ENCODE measurements at places on chromosomes 12 and 14. TPM values are rescaled to one million over a fixed set of nuclear protein-coding genes. Genes with fewer than 3 reads are reported as not detected.

DNA sequence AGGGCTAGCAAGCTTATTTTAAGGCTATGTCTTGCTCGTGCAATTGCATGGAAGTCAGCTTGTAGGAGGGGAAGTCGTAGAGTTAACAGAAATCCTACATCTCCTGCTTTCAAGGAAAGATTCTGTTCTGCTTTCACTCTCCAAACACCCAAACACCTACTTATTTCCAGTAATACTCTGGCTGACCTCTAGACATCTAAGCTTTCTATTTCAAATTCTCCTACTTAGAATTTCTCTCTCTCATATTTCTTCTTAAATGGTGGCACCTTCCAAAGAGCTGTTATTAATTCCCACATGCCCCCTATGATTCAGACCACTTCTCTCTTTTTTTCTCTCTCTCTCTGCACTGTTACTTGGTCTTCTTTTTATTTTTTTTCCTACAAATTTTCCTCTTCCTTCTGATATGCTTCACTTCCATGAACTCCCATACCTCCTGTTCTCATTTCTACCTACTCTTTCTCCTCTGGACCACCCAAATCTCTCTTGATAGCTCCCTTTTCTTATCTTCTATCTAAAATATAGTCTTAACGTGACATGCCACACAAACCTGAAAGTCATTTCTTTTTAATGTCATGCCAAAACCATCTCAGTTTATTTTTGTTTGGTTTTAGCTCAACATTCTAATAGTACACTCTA is 90.8 kb downstream of the RPS6KA5 start:
- DNase-seq = no peak

GLIPR1L1 gene
- total RNA-seq = not detected

DNA sequence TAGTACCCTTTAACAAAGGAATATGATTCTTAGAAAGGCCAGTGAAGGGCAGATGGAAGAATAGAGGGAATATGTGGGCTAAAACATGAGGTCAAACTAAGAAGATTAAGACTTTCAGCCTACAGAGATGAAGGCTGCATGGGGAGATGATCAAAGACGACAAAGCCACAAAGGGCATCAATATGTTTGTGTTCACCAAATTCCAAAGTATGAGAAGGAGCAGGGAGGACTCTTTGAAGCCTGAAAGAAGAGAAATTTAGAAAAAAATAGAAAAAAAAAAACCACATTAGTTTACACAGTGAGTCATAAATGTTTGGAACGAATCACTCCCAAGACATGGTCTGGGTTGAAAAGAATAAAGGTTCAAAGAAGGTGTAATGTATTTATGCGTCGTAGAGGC is 131.8 kb downstream of the NEDD1 start:
- DNase-seq = no peak

DNA sequence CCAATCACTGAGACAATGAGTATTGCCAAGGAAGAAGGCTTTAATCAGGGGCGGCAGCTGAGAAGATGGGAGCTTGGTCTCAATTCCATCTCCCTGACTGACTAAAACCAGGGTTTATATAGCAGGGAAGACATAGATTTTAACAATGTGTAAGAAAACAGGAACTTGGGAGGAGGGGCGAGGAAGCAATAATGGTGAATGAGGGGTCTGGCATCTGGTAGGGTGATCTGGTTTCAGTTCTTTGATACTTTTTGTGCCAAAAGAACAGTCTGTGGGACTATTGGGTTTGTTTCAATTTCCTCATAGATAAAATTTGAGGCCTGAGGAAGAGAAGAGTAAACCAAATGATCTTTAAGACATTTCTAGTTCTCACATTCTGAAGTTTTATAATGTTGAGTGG is 49.2 kb downstream of the FUT8 start:
- no peak for DNase-seq

DNA sequence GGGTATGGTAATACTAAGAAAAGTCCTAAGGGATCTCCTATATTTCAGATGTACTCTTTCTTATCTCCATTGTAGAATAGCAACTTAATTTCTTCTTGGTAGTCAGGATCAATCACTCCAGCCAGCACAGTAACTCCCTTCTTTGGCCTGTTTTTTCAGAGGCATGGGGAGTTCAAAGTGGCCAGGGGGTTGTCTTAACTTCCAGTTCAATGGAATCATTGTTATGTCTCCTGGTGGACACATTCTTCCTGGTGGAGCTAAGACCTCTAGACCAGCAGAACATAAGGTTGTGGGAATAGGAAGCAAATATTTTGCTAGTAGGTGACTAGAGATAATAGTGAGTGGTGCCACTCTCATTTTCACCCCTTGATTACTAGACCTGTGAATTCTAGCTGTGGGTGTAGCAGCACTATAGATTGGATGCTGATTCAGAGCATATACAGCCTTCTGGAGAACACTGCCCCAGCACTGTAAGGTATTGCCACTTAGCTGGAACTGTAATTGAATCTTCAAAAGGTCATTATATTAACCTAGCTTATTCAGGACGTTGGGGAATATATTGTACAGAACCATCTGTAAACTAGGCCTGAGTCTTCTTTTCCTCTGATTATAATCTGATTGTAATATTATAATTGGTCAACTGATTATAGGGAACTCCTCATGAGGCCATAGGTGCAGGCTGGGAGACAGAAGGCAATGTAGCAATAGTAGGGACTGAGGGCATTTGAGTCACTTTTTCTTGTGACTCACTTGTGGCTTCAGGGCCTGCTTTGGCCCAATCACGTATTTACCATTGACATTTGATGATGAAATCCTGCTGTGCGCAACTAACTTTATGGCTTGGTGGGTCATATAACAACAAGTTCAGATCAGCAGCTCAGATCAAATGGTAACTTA is 60.2 kb upstream of the ATP2B1 start:
- DNase-seq = no peak

- DNase-seq = no peak
Observed at GRCh38 chr12:68207276-68207675, 18.3 kb downstream of the IL26 start.

HOXC6 gene
- not detected for total RNA-seq

GRCh38 chr14:31024577-31025366 is 677 bp upstream of the AP4S1 start:
- no peak for DNase-seq

DNA sequence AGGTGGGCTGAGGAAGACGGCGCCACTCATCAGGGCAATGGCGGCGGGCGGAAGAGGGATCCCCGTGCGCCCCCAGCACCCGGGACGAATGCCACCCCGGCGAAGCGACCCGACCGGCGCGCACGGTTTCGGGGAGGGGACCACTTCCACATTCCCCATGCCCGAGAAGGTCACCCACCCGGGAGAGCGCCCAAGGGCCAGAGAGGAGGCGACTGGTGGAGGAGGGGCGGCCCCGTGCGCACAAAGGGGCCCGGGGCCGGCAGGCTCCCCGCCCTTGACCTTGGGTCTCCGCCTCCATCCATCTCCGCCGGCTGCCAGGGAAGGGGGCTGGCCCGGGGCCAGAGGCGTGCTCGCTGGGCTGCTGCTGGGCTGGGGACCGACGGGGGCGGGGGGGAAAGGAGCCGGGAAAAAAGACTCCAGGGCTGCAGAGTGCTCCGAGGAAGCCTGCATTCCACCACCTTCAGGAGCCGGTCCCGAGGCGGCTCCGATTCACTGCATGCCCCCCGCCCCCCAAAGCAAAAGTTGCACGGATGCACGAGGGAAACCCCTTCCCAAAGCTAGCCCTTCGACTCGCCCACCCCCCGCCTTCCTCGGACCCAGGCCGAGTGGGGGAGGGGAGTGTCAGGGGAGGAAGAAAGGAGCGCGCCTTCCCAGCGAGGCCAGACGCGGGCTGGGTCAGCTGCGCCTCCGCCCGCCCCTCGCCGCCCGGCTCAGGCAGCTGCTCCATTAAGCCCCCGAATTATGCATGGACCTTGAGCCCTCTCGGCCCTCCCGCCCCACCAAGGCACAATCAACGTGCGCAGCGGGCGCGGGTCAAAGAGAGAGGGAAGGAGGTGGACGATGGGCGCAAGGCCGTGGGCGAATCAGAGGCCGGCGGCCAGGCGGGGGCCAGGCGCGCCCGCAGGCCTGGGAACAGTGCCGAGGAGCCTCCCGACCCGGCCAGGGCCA is 26.2 kb downstream of the BCL11B start:
- DNase-seq = no peak

PMCH gene
- 3.1 TPM for total RNA-seq

LARP4 gene
- 128 TPM for total RNA-seq

MANSC4 gene
- not detected for total RNA-seq

GRCh38 chr12:14614704-14615121 is 47.0 kb upstream of the PLBD1 start:
- DNase-seq = no peak

GRCh38 chr12:131816495-131816894 is 11.7 kb upstream of the MMP17 start:
- no peak for DNase-seq

KICS2 gene
- 14.9 TPM for total RNA-seq

DNA sequence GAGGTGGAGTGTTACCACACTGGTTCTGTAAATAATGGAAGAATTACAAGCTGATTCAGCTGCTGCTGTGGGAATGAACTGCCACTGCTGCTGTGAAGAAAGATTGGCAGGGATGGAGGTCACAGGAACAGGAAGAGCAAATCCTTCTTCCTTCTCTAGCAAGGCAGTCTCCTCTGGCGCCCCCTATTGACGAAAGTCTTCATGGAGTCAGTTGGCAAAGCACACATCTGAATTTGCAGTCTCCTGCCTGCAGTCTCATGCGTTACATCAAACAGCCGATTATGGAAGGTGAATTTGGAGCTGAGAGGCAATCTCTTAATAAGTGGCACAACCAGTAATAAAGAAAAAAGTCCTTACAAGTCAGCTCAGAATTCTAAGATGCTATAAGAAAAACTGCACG is 106.0 kb upstream of the TMTC1 start:
- no peak for DNase-seq
